CD4-positive, alpha-beta T cell treated with Interleukin-12 subunit alpha and Interleukin-12 subunit beta, for 1 hour (primary cell): ENCODE measurements at places on chromosomes 6 and 20.

DNA sequence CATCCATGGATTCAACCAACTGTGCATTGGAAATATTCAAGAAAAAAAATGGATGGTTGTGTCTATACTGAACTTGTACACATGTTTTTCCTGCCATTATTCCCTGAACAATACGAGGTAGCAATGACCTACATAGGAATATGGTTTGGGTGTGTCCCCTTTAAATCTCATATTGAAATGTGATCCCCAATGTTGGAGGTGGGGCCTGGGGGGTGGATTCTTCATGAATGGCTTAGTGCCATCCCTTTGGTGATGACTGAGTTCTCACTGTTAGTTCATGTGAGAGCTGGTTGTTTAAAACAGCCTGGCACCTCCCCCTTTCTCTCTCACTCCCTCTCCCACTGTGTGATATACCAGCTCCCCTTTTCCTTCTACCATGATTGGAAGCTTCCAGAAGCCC, 139.8 kb upstream of the BACH2 start:
- DNase-seq = no peak

DNA sequence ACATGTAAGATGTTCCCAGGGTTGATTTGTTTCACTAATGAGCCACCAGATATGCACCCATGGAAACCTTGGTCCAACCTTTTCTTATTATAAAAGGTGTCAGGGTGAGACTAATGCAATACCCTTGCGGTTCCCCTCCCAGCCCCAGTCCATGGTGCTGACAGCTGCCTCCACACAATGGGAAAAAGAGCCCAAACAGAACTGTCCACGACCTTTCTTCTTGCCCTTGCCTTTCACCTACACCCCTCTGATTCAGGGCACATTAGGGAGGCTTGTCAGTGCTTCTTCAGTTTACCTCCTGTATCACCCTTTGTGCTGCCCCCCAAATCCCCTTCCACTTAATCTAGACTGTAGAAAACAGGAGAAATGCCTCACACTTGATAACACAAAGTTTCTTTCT, 352.7 kb upstream of the CDH4 start:
- DNase-seq = no peak

DNA sequence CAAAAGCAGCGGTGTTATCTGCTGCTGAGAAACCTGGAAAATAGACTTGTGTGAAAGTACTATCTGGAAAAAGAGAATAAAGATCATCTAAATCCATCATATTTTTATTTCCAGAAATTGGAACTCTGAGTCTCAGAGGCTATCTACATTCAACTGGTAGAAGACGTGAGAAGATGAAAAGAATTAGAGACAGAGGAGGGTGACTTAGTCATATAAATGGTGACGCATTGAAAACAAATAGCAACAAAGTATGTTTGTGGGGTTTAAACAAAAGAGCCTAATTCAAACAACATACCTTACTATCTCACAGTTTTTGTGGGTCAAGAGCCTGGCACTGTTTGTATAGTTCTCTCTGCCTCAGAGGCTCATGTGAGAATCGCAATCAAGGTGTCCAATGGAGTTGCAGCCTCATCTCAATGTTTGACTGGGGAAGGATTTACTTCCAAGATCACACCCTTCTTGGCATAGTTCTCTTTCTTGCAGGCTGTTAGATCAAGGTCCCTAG, 757.1 kb upstream of the SLC35B3 start:
- DNase-seq = no peak

GRCh38 chr6:121437851-121438651, 2.6 kb downstream of the GJA1 start:
- DNase-seq = no peak

DNA sequence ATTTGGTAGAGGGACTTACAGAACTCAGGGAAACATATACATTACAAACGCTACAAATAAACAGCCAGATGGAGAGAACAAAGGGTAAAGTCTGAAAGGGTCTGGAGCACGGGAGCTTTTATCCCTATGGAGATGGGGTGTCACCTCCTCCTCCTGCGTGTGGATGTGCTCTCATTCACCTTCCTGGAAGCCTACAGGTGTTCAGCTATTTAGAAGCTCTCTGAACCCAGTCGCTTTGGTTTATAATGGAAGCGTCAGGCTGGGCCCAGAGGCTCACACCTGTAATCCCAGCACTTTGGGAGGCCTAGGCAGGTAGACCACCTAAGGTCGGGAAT, 17.7 kb upstream of the ITCH start:
- DNase-seq = no peak

DNA sequence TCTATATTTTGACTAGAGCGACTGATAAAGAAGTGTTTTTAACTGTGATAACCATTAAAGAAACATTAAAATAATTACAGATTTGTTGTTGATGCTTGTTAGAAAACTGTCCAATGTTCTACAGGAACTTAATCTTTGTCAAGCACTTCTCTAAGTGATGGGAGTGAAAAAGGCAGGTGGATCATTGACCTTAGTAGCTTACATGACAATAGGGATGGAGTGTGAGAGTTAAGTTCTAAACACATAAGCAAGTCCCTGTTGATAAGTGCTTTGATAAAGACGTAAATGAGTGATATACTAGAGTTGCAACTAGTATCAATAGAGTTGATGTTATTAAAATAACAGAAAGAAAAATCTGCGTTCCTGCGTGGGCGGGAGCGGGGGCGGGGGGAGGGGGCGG, 931.5 kb upstream of the EPHA7 start:
- no peak for DNase-seq

DNA sequence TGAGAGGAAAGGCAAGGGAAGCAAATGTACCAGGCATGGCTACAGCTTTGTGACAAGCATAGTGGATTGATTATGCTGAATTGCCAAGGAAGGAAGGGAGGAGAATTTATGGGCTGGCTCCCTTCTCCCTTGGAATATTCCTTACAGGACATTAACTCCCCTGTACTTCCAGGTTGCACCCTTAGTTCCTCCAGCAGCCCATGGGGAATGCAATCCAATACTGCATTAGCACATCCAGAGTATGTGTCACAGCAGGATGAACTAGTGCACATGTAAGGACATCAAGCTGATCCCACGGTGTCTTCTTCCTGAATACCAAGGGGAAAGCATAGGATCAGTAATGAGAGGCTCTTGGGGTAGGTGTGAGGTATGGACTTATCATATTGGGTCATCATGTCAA, 390.7 kb upstream of the POU3F2 start:
- no peak for DNase-seq

GRCh38 chr20:61930776-61931475, 134.8 kb downstream of the TAF4 start:
- no peak for DNase-seq

- DNase-seq = no peak
These were observed 476.9 kb downstream of the KHDRBS2 start for GRCh38 chr6:61809004-61809595.

GRCh38 chr20:37994512-37994911, 38.7 kb downstream of the TTI1 start:
- no peak for DNase-seq

DNA sequence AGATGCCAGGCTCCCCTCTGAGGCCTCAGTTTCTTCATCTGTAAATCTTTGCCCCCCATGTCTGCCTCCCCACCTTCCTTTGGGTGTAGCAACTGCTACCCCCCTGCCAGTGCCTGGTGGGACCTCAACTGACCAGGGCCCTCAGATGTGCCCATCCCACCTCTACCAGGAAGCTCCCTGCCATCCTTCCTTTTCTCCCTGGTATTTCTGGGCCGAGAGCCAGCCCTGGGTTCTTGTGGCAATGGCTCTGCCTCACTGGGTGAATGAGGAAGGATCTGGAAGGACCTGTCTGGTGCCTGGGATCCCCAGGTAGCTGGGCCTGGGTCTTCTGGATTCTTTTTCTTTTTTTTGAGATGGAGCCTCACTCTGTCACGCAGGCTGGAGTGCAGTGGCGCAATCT, 141.1 kb upstream of the RNF24 start:
- DNase-seq = no peak

DNA sequence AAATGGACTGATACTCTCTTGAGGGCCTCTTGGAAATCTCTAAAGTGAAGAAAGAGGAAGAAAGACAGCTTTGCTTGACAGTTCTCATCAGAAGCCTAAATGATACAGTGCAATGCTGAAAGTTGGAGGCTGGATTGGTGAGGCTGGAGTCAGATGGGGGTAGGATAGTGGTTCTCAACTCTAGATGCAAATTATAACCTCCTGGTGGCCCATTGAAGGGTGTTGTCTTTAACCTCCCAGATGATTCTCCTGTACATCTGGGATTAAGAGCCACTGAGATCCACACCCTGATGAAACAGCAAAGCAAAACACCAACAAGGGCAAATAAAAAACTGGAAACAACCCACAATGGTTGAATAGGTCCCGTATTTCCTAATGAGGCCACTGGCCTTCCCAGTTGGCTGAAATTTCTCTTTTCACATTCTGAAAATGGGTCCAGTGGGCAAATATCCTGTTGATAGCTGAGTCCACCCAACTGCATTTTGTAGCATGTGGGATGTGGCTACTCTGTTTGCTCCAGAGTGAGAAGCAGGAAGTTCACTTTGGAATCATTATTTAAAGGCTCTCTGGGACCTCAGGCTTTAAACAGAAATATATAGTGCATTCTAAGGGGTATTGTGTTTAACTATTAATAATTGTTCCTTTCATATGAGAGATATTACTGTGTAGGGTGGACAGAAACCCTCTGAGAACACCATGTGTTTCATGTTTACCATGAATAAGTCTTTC, 208.1 kb downstream of the SOX4 start:
- DNase-seq = no peak

DNA sequence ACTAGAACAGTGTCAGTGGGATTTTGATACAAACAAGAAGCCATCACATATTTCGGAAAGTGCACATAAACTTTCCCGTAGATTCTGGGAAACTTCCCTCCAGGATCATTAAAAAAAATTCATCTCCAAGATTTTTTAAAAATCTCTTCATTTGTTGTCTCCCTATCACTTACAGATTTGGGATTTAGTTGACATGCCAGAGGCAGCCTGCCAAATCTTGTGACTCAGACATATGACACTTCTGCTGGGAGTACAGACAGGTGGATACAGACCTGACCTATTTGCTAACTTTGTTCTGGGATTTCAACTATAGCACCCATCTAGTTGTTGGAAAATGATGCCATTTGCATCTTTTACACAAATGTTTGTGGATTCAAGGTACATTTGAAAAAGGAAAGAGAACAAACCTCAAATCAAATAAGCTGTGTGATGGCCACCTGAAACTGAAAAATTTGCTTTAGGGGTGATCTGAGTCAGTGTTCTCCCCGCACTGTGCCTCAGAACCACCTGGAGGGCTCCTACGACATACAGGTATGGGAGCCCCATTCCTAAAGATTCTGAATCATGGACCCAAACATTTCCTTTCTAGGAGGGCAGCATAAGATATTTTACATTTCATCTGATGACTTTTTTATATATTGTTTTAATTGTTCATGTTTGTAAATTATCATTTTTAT, 21.9 kb upstream of the CD2AP start:
- DNase-seq = no peak

DNA sequence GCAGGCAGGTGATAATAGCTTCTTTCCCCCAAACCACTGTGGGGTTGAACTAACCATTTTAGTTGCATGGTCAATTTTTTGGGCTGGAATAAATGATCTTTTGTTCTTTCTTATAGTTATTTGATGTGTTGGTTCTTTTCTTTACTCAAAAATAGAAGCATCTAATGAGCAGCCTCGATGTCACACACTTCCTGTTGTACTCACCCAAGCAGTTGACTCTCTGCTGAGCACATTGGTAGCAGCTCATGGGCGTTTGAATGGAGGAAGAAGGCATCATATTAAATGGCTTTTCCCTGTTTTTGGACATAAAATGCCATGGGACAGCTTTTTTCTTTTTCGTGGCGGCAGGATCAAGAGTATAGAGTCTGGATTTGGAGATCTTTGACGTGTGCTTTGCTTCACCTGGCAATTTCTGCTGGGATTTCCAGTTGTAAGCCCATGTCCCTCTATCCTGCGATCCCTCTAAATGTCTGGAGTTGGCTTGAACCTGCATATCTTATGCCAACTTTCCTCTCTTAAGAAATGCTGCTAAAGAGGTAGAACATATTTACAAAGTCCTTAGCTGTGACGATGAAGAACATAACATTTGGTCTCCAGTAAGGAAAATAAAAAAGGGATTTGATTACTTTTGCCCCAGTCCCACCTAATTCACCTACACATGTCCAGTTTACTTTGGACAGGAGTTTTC, 268.3 kb downstream of the PRL start:
- DNase-seq = no peak

DNA sequence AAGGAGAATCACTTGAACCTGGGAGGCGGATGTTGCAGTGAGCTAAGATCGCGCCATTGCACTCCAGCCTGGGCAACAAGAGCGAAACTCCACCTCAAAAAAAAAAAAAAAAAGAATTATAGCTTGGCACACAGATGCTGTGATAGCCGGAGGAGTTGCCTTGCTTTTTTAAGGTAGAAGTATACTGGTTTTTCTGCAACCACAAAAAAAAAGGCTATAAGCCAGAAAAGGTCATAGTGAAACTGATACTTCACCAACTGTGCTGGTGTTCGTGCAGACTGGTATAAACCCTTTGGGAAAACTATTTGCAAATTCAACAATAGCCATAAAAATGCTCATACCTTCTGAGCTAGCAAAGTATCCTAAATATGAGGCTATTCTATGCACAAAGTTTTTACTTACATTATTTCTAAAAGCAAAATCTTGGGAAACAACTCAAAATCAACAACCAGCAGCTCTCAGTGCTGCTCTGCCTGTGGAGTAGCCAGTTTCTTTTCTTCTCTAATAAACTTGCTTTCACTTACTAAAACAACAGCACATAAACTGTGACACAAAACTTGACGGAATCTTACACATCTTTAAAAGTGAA, 44.0 kb downstream of the B4GALT5 start:
- DNase-seq = peak; percentile 43

DNA sequence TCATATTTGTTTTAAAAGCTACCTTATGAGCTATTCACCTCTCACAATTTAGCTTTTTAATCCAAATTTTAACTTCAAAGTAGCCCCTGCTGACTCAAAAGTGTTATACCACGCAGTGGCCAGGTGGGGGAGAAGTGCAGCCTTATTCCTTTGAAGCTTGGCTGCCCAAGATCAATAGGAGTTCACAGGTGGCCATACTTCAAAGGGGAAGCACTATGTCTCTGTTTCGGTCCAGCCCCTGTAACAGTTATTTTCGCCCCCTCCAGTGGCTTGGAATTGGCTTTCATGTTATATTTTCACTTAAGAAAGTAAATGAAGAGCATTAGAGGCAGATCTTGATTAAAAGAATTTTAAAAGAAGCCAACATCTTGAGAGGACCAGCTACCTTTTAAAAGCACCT, 608.4 kb downstream of the EPHA7 start:
- no peak for DNase-seq

- no peak for DNase-seq
These were observed 321.5 kb upstream of the MAN1A1 start for GRCh38 chr6:119671105-119671504.

GRCh38 chr20:43472671-43473380, 15.1 kb downstream of the SRSF6 start:
- DNase-seq = no peak

GRCh38 chr6:156859686-156860085, 82.5 kb downstream of the ARID1B start:
- no peak for DNase-seq

- peak; percentile 84 for DNase-seq
These were observed 142.2 kb downstream of the NFATC2 start for GRCh38 chr20:51400051-51400926.

GRCh38 chr6:37463110-37463509, 30.1 kb downstream of the CMTR1 start:
- DNase-seq = no peak

GRCh38 chr6:122953766-122954165, 42.3 kb upstream of the CLVS2 start:
- no peak for DNase-seq

GRCh38 chr6:90406142-90406794, 109.6 kb upstream of the BACH2 start:
- peak; percentile 34 for DNase-seq

- no peak for DNase-seq
These were observed 239.3 kb downstream of the OGFRL1 start for GRCh38 chr6:71527886-71528285.

- no peak for DNase-seq
These were observed 500.1 kb upstream of the JAG1 start for GRCh38 chr20:11173916-11174315.
